ENCODE measurements at places on chromosomes 7 and 10.

DNA sequence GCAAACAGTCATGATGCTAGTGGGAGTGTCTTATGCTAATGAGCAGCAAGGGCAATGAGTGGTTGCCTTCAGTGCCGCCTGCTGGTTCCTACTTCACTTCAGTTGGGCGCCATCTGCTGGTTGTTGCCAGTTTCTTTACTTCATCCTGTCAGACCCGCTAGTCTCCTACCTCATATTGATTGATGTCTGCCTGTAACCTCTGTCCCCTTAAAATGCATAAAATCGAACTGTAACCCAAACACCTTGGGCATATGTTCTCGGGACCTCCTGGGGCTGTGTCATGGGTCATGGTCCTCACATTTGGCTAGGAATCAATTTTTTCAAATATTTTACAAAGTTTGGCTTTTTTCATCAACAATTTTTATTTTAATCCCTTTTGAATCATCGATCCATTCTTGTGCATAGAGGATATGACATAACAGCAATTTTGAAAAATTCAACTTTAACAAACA, 62.8 kb upstream of the C7orf33 start:
- peak; percentile 81 for DNase-seq

DNA sequence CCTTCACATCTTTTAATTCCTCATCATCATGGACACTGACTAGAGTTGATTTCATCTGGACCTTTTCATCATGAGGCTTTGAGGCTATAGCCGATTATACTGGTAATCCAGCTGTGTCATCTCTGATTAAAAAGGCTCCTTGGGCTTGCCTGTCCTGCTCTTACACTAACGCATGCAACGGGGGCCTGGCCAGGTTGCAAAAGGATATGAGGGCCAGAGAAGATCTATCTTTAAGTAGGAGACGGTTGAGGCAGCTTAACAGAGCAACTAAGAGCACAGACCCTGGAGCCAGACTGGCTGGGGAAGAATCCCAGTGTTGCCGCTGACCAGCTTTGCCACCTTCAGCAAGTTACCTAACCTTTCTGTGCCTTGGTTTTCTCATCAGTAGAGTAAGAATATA, 211.5 kb downstream of the PTEN start:
- DNase-seq: no peak

GRCh38 chr7:49091519-49091918, 167.2 kb downstream of the CDC14C start:
- no peak for DNase-seq

GRCh38 chr7:3463696-3464095, 162.6 kb downstream of the SDK1 start:
- no peak for DNase-seq

- no peak for DNase-seq
Observed at GRCh38 chr7:41501466-41501865, 201.4 kb downstream of the INHBA start.

DNA sequence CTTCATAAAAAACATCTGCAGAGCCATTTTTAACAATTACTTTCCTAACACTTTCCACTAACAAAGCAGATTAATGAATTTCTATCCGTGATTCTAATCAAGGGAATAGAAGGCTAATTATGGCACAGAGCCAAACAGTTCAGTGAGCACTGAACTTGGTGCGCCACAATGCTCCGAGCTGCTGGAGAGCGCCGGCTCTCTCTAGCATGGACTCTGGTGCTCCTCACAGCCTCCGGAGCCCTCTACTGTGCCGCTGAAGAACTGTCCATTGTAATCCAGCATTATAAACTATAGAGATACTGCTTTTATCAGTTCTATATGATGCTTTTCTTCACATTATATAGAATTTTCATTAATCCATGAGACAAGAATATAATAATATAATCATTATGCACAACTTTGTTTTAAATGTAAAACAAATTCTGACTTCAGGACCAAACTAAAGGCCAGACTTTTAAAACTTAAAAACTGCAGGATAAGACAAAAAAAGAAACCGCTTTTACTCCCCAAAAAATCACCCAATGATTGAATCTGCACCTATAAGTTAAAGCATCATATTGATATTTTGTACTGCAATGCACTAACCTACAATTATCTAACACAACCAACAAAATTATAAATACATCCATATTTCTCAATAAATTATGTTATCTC, 123.6 kb downstream of the RNF32 start:
- no peak for DNase-seq

Measured in ascending aorta (tissue), 2 donors.